ENCODE measurements at places on chromosomes 13 and 19.

- no peak for DNase-seq
These were observed at the start of gene CYP2S1 for GRCh38 chr19:41192574-41193429. Gene CYP2S1, plus strand, starts transcription at chr19:41193219. Its CDS starts 46 bp downstream, at chr19:41193265.

- DNase-seq: no peak
These were observed 503.0 kb downstream of the DCT start for GRCh38 chr13:93976528-93976927.

- DNase-seq: no peak
These were observed 11.2 kb upstream of the CFAP97D2 start for GRCh38 chr13:114167885-114168284.

DNA sequence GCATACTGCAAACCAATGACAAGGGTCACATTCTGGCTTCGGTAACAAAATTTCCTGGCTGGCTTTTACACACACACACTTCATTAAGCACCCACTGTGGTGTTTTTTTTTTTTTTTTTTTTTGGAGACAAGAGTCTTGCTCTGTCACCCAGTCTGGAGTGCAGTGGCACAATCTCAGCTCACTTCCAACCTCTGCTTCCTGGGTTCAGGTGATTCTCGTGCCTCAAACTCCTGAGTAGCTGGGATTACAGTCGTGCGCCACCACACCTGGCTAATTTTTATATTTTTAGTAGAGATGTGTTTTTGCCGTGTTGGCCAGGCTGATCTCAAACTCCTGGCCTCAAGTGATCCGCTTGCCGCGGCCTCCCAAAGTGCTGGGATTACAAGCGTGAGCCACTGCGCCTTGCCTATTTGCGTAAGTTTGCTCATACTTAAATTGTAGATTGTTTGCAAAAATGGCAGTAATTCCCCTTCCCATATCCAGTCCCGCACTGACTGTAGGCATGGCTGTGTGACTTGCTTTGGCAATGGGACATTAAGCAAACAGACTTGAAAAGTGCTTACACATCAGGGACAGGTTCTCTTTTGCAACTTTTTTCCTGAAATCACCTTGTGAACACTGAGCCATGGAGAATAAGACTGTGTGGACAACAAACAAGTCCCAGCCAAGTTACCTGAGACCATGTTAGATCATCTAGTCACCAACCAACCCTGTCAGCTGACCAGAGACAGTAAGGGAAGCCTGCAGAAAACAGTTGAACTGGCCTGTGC lies 42.1 kb upstream of the EBPL start:
- DNase-seq: no peak

- no peak for DNase-seq
These were observed 725.2 kb upstream of the SLITRK1 start for GRCh38 chr13:84607261-84608013.

GRCh38 chr13:103097366-103097928 lies 31.2 kb upstream of the SLC10A2 start:
- no peak for DNase-seq

DNA sequence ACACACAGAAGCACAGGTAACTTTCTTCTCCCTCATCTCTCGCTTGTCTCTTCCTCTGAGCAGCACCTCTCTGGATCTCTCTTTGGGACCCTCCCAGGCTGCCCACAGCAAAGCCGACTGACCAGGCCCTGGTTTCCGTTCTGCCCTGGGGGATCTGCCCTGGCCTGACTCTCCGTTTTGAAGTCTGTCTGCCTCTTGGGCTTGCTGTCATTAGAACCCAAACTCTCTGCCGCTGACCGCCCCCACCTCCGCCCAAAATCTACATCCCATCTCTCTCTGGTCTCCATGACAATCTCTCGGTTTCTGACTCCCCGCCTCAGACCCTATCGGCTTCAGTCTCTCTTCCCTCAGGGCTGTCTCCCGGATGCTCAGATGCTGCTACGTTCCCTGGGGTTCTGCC lies 6.9 kb downstream of the KCNC3 start:
- no peak for DNase-seq

DNA sequence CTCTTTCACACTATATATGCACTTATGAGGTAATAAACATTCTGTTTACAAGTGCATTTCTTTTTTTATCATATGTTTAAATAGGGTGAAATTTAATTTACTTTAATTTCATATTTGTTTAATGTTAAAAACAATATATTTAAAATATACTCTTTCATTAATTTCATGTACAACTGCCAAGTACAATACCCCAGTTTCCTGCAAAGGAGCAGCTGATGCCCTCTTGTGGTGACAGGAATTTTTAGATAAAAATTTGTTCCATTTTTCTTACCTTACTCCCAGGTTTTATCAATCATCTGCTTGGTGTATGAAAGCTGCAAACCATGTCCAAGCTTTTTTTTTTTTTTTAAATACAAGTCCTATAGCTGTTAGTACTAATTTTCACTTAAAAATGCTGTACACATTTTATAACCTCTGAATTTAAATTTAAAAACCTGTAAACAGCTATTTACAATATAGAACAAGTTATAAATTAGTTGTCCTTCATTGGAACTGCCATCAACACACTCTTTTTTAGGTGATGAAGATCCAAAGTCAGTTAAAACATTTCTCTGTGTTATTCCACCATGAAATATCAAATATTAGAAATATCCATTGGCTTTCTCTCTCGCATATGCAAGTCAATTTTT lies 4.9 kb downstream of the PCDH20 start:
- no peak for DNase-seq

GRCh38 chr13:93296584-93296983 lies 70.0 kb downstream of the GPC6 start:
- no peak for DNase-seq

GRCh38 chr19:17235971-17236777 lies 9.5 kb downstream of the NR2F6 start:
- DNase-seq: no peak

GRCh38 chr19:56284746-56285145 lies 12.2 kb downstream of the EDDM13 start:
- DNase-seq: no peak

DNA sequence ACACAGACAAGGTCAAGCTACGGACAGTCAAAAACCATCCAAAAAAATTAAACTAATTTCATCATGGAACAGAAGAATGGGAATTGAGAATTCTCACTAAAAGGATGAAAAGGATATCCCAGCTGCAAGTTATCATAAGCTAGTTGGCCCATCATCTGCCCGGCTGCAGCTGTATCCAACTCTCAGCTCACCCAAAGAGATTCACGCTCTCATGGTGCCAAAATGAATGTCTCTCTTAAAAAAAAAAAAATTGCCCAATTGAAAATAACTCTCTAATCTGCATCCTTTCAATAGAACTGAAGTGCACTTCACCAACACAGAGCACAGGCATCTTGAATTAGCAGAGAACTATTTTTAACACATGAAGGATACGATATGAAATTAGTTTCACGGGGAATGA lies 20.0 kb downstream of the ENOX1 start:
- DNase-seq: no peak

GRCh38 chr19:5963855-5964254 lies 14.1 kb downstream of the RANBP3 start:
- DNase-seq: no peak

Measured in GM04503 (cell line).